Effector memory CD4-positive, alpha-beta T cell (primary cell): ENCODE measurements at places on chromosomes 4 and X.

- DNase-seq: no peak
These were observed 46.1 kb upstream of the BMPR1B start for GRCh38 chr4:94711635-94712034.

GRCh38 chr4:159206427-159206871 is 103.6 kb downstream of the RAPGEF2 start:
- DNase-seq: no peak

- no peak for DNase-seq
These were observed 1707.4 kb downstream of the PCDH7 start for GRCh38 chr4:32427566-32427965.

DNA sequence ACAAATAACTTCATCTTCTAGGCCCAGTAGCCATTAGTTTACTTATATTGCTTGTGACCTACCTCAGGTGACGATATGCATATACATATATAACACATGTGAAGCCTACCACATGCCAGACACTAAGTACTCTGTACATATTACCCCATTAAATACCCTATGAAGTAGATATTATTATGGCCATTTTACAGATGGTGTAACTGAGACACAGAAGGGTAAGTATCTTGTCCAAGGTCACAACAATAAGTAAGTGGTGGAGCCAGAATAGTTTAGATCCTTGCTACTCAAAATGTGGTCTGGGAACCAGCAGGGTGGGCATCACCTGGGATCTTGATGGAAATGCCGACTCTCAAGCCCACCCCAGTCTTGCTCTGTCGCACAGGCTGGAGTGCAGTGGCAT is 78.1 kb upstream of the RAPGEF2 start:
- no peak for DNase-seq
